Left lobe of liver (tissue), 2 donors: ENCODE measurements at places on chromosomes 7 and 10. TPM values are rescaled to one million over a fixed set of nuclear protein-coding genes. Genes with fewer than 3 reads are reported as not detected.

Gene PLEKHS1
- not detected for total RNA-seq

Gene ZNF722
- not detected for total RNA-seq

Gene MYH16
- total RNA-seq: not detected

Gene CDK1
- total RNA-seq: 0.65 TPM

Gene TYW1B
- total RNA-seq: 1.5 TPM

Gene EGR2
- 0.30 TPM for total RNA-seq

Gene GPR26
- total RNA-seq: not detected

Gene CFAP58
- 0.15 TPM for total RNA-seq

Gene RSPH10B2
- not detected for total RNA-seq

Gene PTPN20
- 0.08 TPM for total RNA-seq

Gene CTNNA3
- total RNA-seq: 1.5 TPM

Gene ERV3-1
- 8.0 TPM for total RNA-seq

GRCh38 chr7:73429215-73429614 lies 4.4 kb upstream of the FZD9 start:
- no peak for DNase-seq

- no peak for DNase-seq
These were observed 350.0 kb downstream of the PLXDC2 start for GRCh38 chr10:20166096-20166675.

DNA sequence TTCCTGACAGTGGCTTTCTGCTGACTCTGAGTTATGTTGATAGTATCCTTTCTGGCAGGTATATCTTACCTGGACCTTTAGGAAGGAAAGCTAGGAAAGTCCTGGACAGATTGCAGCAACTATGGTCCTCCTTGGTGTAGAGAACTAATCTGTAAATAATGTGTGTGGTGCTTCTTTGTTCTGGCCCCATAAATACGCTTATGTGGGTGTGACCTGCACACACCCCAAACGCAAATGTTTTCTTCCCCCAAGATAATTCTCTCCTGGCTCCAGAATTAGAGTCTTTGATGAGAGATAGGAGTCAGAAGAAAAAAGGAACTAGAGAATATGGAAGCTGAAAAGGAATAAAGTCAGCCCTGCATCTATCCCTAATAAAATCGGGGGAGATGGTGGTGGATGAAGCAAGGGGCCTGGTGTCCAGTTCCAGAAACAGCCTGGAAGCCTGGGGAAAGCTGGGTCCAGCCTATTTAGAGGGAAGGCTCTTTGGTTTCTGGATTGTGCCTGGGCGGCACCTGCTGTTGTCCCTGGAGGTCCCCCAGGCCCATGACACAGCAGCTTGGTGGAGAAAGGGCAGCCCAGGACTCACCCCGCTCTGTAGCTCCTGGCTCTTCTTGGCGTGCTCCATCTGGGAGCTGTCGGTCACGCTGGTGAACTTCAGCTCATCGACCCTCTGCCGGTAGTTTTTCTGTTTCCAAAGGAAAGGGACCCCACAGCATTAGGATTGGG lies 38.2 kb downstream of the NRAP start:
- DNase-seq: no peak

- DNase-seq: no peak
These were observed 244.4 kb upstream of the FZD1 start for GRCh38 chr7:91019686-91020385.

DNA sequence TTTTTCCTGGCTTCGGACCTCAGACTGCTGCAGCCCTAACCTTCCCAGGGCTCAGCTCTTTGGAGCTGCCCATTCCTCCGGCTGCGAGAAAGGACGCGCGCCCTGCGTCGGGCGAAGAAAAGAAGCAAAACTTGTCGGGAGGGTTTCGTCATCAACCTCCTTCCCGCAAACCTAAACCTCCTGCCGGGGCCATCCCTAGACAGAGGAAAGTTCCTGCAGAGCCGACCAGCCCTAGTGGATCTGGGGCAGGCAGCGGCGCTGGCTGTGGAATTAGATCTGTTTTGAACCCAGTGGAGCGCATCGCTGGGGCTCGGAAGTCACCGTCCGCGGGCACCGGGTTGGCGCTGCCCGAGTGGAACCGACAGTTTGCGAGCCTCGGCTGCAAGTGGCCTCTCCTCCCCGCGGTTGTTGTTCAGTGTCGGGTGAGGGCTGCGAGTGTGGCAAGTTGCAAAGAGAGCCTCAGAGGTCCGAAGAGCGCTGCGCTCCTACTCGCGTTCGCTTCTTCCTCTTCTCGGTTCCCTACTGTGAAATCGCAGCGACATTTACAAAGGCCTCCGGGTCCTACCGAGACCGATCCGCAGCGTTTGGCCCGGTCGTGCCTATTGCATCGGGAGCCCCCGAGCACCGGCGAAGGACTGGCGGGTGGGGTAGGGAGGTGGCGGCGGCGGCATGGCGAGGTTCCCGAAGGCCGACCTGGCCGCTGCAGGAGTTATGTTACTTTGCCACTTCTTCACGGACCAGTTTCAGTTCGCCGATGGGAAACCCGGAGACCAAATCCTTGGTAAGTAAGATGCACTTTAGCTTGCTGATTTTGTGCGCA lies at the start of gene PLXDC2:
Gene PLXDC2 (plus strand): TSS at position 22 of the 820 bp plus-strand sequence.
- peak; percentile 61 for DNase-seq

GRCh38 chr7:25359471-25360059 lies 131.3 kb upstream of the NPVF start:
- no peak for DNase-seq

DNA sequence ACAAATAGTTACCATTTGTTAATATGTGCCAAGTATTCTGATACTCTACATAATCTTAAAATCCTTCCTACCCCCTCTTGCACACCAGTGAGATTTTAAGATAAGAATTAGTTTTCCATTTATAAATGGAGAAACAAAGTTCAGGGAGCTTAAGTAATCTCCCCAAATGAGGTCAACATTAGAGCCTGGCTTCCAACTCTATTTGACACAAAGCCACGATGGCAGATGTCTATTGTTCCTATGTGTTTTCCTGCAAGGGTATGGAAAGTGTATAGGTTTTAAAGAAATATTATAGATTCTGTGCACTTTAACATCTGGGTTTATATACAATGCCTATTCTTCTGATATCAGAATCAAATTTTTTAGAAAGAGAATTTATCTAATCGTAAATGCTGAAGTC lies 143.9 kb upstream of the SEMA3C start:
- DNase-seq: no peak

- DNase-seq: no peak
These were observed 94.9 kb upstream of the SKAP2 start for GRCh38 chr7:26959290-26959689.

GRCh38 chr10:133133471-133134231 lies 26.4 kb upstream of the KNDC1 start:
- DNase-seq: no peak

DNA sequence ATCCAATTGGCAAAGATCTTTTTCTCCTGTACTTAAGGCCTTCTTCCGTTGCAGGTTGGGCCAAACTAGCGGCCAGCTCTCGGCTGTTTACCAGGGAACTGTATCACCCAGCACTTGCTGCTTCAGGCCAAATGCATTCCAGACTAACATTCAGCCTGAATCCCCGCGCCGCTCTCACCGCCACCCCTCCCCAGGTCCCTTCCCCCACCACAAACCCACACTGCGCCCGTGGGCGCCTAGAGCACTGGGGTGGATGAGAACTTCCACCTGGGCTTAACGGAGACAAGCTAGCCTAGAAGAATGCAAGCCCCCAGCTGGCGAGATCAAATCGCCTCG lies 676 bp downstream of the TCAF1 start:
- peak; percentile 54 for DNase-seq

- peak; percentile 37 for DNase-seq
These were observed 84.8 kb downstream of the FOXL3 start for GRCh38 chr7:374706-375311.

GRCh38 chr10:19119191-19119590 lies 70.6 kb downstream of the MALRD1 start:
- no peak for DNase-seq

- no peak for DNase-seq
These were observed 114.5 kb upstream of the POM121L12 start for GRCh38 chr7:52920977-52921376.

DNA sequence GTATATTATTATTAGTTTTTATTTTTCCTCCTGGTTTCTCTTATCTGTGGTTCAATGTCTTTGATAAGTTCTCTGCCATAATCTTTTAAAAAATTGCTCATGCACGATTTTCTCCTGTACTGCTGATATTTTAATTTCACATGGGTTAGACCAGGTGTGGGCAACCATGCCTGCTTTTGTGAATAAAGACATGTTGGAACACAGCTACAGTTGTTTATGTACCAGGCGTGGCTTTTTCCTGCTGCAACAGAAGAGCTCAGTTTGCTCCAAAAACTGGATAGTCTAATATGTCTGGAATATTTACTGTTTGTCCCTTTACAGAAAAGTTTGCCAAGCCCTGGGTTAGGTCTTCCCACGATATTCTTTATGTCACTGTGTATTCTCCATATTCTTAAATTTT lies 105.2 kb downstream of the VWC2 start:
- no peak for DNase-seq

GRCh38 chr10:33643042-33643441 lies 308.6 kb upstream of the NRP1 start:
- no peak for DNase-seq
